ENCODE measurements at places on chromosomes 4 and X. TPM values are rescaled to one million over a fixed set of nuclear protein-coding genes. Genes with fewer than 3 reads are reported as not detected.
A peak's percentile ranks its signal among the peaks of the same experiment; 100 is the strongest.

Gene TSPAN7
- 47.0 TPM for total RNA-seq

DNA sequence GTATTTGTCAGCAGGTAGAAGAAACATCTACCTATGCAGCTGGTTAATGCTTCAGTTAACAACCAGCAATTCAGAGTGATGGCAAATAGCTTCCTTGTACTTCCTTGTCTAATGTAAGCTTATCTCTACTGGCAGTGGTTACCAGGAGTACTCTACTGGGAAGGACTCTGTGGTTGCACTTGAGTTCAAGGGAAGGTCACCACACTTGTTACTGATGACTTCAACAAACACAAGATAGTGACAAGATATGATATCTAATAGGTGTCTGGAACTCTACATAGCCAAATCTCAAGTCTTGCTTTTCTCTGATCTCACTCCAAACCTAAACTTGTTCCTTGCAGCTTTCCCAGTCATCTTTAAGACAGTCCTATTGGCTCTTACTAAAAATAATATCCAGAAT is 1644.9 kb upstream of the TENM3 start:
- DNase-seq, result no peak

DNA sequence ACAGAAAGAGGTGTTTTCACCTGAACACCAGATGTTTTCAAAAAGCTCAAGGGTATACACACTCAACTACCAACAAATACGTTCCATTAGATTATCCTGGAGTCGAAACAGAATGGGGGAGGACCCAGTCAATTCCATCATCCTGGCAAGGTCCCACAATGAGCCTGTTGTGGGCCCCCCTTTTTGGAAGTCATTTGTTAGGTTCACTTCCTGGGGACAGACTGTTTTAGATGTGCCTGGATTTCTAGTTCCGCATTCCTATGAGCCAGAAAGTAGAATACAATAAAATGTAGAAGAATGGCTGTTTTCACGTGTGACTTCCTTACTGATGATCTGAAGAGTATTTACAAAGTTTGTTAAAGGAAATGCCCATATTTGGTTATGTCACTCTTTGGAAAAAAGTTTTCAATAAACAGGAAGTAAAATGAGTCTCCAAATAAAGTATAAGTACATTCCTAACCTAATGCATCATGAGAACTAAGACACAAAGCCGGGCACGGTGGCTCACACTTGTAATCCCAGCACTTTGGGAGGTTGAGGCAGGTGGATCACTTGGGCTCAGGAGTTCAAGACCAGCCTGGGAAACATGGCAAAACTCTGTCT is 192.5 kb downstream of the MAML3 start:
- no peak for DNase-seq

- no peak for DNase-seq
These were observed 180.8 kb downstream of the NHS start for GRCh38 chrX:17555846-17556245.

GRCh38 chrX:19721726-19722370 is 165.6 kb downstream of the SH3KBP1 start:
- DNase-seq, result no peak

Gene TRIM60
- not detected for total RNA-seq

- DNase-seq, result no peak
These were observed 177.1 kb downstream of the UNC5C start for GRCh38 chr4:95371476-95372224.

Gene TCEAL2
- 11.7 TPM for total RNA-seq

Gene FHDC1
- 4.7 TPM for total RNA-seq

DNA sequence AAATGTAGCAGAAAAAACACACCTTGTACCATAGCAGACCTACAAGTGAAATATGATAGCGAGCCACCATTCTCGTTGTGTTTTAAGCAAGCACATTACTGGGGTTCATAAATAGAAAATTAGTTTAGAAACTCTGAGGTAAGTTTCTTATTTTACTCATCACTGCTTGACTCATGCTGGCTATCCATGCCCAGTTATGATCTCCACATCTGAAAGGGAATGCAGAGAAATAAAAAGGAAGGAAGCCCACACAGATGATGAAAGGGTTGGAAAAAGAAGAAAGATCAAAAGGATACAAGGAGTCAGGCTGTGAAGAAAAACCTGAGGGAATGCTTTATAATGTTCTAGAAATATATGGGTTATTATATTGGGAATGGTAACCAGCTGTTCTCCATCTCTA is 54.5 kb downstream of the CAMK2D start:
- no peak for DNase-seq

- no peak for DNase-seq
These were observed 144.9 kb downstream of the C4orf33 start for GRCh38 chr4:129240816-129241215.

- peak; percentile 46 for DNase-seq
These were observed 1.3 kb upstream of the FHIP1A start for GRCh38 chr4:151407466-151408379.

DNA sequence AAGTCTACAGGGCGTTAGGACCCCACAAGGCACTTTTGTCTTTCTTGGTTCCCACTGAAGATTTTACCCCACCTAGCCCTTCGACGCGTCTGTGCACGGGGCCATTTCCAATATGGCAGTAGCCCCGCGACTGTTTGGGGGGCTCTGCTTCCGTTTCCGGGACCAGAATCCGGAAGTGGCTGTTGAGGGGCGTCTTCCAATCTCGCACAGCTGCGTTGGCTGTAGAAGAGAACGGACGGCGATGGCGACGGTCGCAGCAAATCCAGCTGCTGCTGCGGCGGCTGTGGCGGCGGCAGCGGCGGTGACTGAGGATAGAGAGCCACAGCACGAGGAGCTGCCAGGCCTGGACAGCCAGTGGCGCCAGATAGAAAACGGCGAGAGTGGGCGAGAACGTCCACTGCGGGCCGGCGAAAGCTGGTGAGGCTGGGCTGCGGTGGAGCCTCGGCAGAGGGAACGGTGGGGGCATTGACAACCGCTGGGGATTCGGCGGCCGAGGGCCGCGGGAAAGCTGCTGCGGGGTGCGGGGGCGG is at the start of gene USP11:
USP11 (plus strand) TSS at position 207 of the 530 bp plus-strand sequence; CDS start at position 242, 35 bp downstream.
- DNase-seq, result peak; percentile 68

GRCh38 chr4:90950385-90950841 is 823.2 kb downstream of the CCSER1 start:
- DNase-seq, result no peak

DNA sequence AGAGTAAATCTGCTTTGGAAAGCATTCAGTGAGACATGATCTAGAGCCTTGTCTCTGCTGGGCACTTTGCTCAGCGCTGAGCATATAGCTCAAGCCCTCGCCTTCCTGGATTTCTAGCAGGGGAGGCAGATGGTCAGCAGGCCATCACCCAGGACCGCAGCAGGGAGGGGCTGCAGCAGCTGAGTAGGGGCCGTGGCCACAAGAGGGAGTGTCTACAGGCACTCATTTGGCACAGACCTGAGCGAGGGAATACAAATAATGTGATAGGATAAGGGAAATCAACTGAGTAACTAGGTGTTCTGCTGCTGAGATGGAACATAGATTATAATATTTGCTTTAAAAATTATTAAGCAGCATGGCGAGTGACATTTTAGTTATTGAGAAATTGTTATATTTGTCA is 30.2 kb downstream of the OFD1 start:
- DNase-seq, result no peak

GRCh38 chrX:20522420-20522819 is 255.7 kb upstream of the RPS6KA3 start:
- DNase-seq, result no peak

DNA sequence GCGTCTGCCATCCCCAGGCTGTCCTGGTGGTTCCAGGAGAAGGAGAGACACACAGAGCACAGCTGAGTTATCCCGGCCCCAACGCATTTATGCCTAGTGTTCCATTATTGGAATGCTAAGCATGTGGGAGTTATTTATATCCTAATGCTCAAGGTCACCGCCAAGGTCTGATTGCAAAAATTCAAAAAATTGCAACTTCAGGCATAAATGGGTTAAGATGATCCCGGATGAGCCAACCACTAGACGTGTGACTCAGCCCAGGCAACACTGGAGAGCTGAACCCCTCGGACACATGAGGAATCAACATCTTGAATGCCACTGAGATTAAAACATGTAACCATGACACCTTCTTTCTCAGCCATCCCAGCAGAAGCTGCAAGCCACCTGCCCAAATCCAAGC is 3.8 kb upstream of the ZCCHC4 start:
- DNase-seq, result no peak

- no peak for DNase-seq
These were observed 21.0 kb upstream of the SORCS2 start for GRCh38 chr4:7171191-7171900.

Gene USP27X
- 2.4 TPM for total RNA-seq

GRCh38 chr4:143763587-143763986 is 63.1 kb upstream of the FREM3 start:
- DNase-seq, result no peak

GRCh38 chr4:74152836-74153235 is 5.1 kb upstream of the MTHFD2L start:
- DNase-seq, result no peak

Gene DOK7
- 4.5 TPM for total RNA-seq

DNA sequence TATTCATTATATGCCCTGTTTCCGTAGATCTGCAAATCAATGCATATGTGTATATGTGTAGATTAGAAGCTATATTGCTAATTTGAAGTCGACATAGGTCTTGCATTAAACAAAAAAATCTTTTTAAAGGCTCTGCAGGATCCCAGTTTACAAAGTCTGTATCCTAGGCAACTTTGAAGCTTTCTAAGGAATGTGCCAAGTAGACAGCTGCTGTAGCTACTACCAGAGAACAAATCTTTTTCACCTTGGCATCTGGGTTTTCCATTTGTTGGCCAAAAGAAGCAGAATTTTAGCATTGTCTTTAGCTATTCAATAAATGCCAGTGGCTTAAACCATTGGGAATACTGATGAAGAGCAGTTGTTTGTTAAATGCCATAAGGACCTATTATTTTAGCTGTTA is 88.0 kb downstream of the NAA11 start:
- no peak for DNase-seq

GRCh38 chr4:82429728-82430192 is 502 bp downstream of the HNRNPDL start:
- DNase-seq, result peak; percentile 72

Gene ZAR1
- total RNA-seq, result not detected

- DNase-seq, result no peak
These were observed 822.4 kb downstream of the PCDH18 start for GRCh38 chr4:136709897-136710296.

- no peak for DNase-seq
These were observed 40.1 kb upstream of the SPOCK3 start for GRCh38 chr4:167274351-167274750.

GRCh38 chr4:174318829-174319764 is 35.4 kb downstream of the CEP44 start:
- DNase-seq, result no peak

Gene CMC4
- 9.1 TPM for total RNA-seq

DNA sequence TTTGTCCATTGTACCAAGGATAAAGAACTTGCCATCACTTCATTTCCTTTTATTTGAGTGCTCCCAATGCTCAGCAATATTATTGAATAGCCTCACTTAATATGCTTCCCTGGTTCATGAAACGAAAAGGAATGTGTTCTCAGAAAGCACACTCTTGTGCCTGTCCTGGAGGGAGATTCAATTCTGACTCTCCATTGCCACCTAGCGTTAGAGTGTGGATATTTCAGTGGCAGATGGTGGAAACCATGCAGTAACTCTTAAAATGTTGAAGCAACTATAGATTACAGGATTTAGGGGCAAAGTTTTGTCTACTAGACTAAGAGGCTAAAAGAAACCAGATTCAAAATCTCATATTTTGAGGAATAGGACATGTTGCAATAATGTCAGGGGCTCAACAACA is 36.0 kb downstream of the GAB3 start:
- peak; percentile 61 for DNase-seq

Gene BEX4
- 51.2 TPM for total RNA-seq
